Esophagus squamous epithelium (tissue), 5 donors: ENCODE measurements at places on chromosomes 2 and 18.

- no peaks in the 10 kb centered on the region for H3K36me3 ChIP-seq
- peaks cover 15% of the 10 kb centered on the region for H3K27me3 ChIP-seq
- no peaks in the 10 kb centered on the region for H3K4me1 ChIP-seq
- no peak overlapping the region for H3K4me3 ChIP-seq
- no peak for DNase-seq
Measured at GRCh38 chr2:396903-397302, 109.0 kb upstream of the ALKAL2 start.

DNA sequence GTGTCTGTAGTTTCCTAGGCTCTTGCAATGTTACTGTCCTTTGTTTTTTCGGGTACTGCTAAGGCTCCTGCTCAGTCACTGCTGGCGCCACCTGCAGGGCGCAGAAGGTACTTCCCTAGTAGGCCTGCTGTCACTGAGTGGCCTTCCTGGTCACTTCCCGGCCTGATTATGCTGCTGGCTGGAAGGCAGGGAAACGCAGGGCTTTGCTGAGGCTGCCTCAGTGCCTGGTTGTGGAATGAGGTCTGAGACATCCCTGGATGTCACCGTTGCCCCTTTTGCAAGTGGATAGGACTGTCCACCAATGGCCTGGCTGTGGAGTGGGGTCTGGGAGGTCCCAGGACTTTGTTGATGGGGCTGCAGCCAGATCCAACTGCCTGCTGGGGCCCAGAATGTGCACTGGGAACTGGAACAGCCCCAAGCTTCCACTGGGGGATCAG is 13.1 kb downstream of the DAW1 start:
- no peak overlapping the region for H3K27ac ChIP-seq
- no peaks in the 10 kb centered on the region for H3K36me3 ChIP-seq
- H3K4me3 ChIP-seq, result no peak overlapping the region
- DNase-seq, result no peak

DNA sequence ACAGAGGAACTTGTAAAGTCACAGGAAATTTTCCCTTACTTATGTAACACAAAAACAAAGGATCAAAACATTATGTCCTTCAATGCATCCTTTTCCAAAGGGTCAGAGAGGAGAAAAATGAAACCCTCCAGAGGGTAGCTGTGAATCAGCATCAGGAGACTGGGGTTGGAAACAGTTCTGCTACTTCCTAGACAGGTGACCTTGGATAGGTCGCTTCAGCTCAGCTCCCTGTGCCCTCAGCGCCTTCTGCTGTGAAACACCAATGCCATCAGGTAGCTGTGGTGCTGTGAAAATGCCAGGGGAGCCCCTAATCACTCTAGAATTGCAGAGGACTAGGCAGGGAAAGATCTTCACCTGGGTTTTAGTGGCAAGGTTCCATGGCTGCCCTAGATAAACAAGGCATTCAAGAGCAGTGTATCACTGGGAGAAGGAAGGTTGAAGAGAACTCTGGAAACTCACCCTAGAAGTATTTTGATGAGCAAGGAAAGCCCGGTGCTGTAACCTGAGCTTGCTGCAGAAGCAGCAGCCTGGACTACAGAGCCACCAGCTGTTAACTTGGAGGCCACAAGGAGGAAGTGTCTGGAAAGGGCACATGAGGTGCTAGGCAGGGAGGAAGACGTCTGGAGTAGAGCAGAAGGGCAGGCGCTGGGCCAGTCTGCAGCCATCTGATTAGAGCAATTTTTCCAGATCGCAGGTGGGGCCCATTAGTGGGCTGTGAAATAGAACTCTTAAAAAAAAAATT is 100.7 kb upstream of the MCFD2 start:
- DNase-seq, result no peak
- peaks cover 95% of the 10 kb centered on the region for H3K36me3 ChIP-seq
- peaks cover 11% of the 10 kb centered on the region for H3K4me1 ChIP-seq
- peak overlapping the region; percentile 77 for H3K27ac ChIP-seq
- no peak overlapping the region for H3K4me3 ChIP-seq

GRCh38 chr2:178163911-178164310 is 30.4 kb upstream of the OSBPL6 start:
- no peaks in the 10 kb centered on the region for H3K4me1 ChIP-seq
- no peak for DNase-seq
- no peaks in the 10 kb centered on the region for H3K36me3 ChIP-seq
- no peak overlapping the region for H3K27ac ChIP-seq
- H3K27me3 ChIP-seq, result no peaks in the 10 kb centered on the region

DNA sequence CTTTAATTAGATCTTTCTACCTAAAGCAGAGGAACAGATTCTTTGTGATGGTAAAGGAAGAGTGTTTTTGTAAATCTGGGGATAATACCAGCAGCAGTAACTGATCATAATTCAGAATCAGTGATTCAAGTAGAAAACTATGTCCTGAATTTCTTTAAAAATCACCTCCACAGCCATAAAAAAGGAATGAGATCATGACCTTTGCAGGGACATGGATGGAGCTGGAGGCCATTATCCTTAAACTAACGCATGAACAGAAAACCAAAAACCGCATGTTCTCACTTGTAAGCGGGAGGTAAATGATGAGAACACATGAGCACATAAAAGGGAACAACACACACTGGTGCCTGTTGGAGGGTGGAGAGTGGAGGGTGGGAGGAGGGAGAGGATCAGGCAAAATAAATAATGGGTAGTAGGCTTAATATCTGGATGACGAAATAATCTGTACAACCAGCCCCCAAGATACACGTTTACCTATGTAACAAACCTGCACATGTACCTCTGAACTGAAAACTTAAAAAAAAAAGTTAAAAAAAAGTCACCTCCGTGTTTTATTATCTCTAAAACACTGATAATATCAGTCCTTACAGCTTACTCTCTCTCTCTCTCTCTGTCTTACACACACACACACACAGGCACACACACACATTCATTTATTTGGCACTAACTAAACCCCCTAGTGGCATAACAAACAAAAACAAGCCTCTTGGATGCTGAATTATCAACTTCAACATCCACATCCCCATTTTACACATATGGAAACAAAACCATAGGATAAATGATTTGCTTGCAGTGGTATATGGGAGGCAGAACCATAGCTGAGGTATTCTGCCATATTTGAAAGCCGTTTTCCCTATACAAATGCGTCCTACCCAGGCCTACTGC is 1.4 kb downstream of the TM4SF20 start:
- no peak overlapping the region for H3K4me3 ChIP-seq
- H3K27me3 ChIP-seq, result no peaks in the 10 kb centered on the region
- no peaks in the 10 kb centered on the region for H3K36me3 ChIP-seq
- DNase-seq, result no peak

GRCh38 chr2:16155766-16156165 is 215.4 kb downstream of the MYCN start:
- H3K4me3 ChIP-seq, result no peak overlapping the region
- no peak for DNase-seq
- H3K36me3 ChIP-seq, result no peaks in the 10 kb centered on the region
- H3K27me3 ChIP-seq, result peaks cover 4% of the 10 kb centered on the region
- H3K4me1 ChIP-seq, result no peaks in the 10 kb centered on the region

DNA sequence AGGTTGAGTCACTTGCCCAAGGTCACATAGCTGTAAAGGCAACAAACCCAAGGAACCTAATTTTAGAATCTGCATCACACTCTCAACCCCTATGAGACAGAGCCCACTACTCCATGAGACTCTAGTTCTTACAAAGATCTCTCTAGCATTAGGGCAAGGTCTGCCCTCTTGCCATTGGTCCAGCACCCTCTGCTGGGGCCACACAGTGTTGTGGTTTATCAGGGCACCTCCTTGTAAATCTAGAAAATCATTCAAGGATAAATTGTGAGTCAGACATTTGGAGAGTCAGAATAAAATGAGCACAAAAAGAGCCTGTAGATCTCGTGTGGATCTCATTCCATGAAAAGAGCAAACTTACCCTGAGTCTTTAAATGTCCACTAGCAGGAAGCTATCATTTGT is 91.2 kb downstream of the SLC8A1 start:
- peaks cover 32% of the 10 kb centered on the region for H3K4me1 ChIP-seq
- DNase-seq, result no peak
- H3K27ac ChIP-seq, result no peak overlapping the region
- H3K27me3 ChIP-seq, result no peaks in the 10 kb centered on the region
- no peak overlapping the region for H3K4me3 ChIP-seq

GRCh38 chr2:25042321-25043240 is 705 bp downstream of the EFR3B start:
- peak overlapping the region; percentile 48 for H3K27ac ChIP-seq
- H3K4me3 ChIP-seq, result peak overlapping the region; percentile 62
- no peaks in the 10 kb centered on the region for H3K36me3 ChIP-seq
- no peak for DNase-seq
- H3K4me1 ChIP-seq, result peaks cover 13% of the 10 kb centered on the region

DNA sequence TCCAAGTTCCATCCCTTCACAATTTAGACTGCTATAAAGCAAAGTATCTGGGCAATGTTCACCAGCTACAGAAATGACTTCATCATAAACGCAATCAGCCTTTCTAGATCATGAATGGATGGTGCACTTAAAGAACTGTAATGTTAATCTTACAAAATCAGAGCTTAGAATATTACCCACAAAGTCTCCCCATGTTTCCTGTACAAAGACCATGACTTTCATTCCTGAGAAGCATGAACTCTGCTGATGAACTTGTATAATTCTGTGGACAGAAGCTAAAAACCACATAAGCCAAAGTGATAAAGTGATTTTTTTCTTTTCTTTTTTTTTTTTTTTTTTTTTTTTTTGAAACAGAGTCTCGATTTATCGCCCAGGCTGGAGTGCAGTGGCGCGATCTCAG is 53.3 kb downstream of the C1D start:
- no peaks in the 10 kb centered on the region for H3K4me1 ChIP-seq
- H3K4me3 ChIP-seq, result no peak overlapping the region
- no peak overlapping the region for H3K27ac ChIP-seq
- no peaks in the 10 kb centered on the region for H3K27me3 ChIP-seq
- no peak for DNase-seq

- H3K4me1 ChIP-seq, result peaks cover 16% of the 10 kb centered on the region
- DNase-seq, result no peak
- no peak overlapping the region for H3K4me3 ChIP-seq
- H3K36me3 ChIP-seq, result no peaks in the 10 kb centered on the region
- no peaks in the 10 kb centered on the region for H3K27me3 ChIP-seq
Measured at GRCh38 chr2:100730290-100730868, 89.6 kb upstream of the NPAS2 start.

GRCh38 chr2:20357638-20358389 is 7.2 kb upstream of the PUM2 start:
- H3K36me3 ChIP-seq, result no peaks in the 10 kb centered on the region
- H3K4me1 ChIP-seq, result peaks cover 14% of the 10 kb centered on the region
- H3K27ac ChIP-seq, result no peak overlapping the region
- DNase-seq, result no peak

GRCh38 chr2:180728928-180729559 is 251.4 kb upstream of the UBE2E3 start:
- DNase-seq, result no peak
- H3K4me1 ChIP-seq, result no peaks in the 10 kb centered on the region
- peak overlapping the region; percentile 25 for H3K27ac ChIP-seq
- H3K4me3 ChIP-seq, result no peak overlapping the region
- H3K36me3 ChIP-seq, result no peaks in the 10 kb centered on the region
- no peaks in the 10 kb centered on the region for H3K27me3 ChIP-seq

- H3K36me3 ChIP-seq, result no peaks in the 10 kb centered on the region
- DNase-seq, result no peak
- H3K4me3 ChIP-seq, result no peak overlapping the region
- H3K27me3 ChIP-seq, result no peaks in the 10 kb centered on the region
- no peaks in the 10 kb centered on the region for H3K4me1 ChIP-seq
Measured at GRCh38 chr2:192887337-192887736, 692.6 kb upstream of the TMEFF2 start.

DNA sequence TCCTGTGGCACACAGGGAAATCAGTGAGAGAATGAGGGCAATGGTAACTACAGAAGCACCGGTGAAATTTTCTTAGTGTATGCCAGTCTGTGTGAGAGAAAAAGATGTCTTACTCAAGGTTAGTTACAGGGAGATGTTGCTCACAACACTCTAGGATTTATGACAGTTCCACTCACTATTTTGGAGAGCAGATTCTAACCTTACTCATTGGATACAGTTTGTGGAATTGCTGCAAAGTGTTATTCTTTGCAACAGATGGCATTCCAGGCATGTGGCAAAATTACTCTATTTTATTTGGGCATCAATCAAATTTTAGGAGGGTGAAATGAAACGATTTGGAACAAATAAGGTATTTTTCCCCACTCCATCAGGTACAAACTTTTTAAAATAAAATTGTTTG is 449.1 kb downstream of the PIK3C3 start:
- H3K27me3 ChIP-seq, result no peaks in the 10 kb centered on the region
- no peaks in the 10 kb centered on the region for H3K36me3 ChIP-seq
- H3K27ac ChIP-seq, result no peak overlapping the region
- H3K4me3 ChIP-seq, result no peak overlapping the region
- H3K4me1 ChIP-seq, result no peaks in the 10 kb centered on the region
- DNase-seq, result no peak

GRCh38 chr2:3535794-3536681 is 16.7 kb upstream of the ADI1 start:
- H3K4me3 ChIP-seq, result peak overlapping the region; percentile 4
- peaks cover 42% of the 10 kb centered on the region for H3K4me1 ChIP-seq
- H3K27me3 ChIP-seq, result no peaks in the 10 kb centered on the region
- no peaks in the 10 kb centered on the region for H3K36me3 ChIP-seq

GRCh38 chr2:237541243-237541642 is 25.1 kb upstream of the PRLH start:
- no peaks in the 10 kb centered on the region for H3K4me1 ChIP-seq
- no peak overlapping the region for H3K4me3 ChIP-seq
- H3K36me3 ChIP-seq, result no peaks in the 10 kb centered on the region

DNA sequence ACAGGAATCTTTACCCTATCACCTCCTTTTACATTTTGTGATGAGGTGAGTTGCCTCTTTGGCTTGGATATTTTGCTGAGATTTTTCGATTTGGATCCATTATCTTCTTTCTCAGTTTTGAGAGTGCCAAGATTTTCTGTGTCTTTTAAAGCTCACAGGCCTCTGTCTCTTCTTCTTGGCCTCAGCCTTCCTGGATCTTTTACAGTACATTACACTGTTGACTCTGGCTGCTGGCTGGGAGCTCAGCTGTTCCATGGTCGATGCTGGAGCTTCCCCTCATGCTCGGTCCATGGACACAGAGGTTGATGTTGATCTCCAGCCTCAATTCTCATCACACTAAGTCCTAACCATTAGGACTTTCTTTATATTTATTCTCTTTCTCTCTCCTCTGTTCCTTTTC is 332.8 kb upstream of the UBE2E3 start:
- no peaks in the 10 kb centered on the region for H3K36me3 ChIP-seq
- no peak overlapping the region for H3K4me3 ChIP-seq
- no peaks in the 10 kb centered on the region for H3K27me3 ChIP-seq
- DNase-seq, result no peak
- H3K4me1 ChIP-seq, result no peaks in the 10 kb centered on the region

GRCh38 chr2:54975598-54976492 is 74.4 kb downstream of the RTN4 start:
- peaks cover 88% of the 10 kb centered on the region for H3K4me1 ChIP-seq
- no peak for DNase-seq
- H3K36me3 ChIP-seq, result peaks cover 33% of the 10 kb centered on the region
- no peak overlapping the region for H3K4me3 ChIP-seq
- H3K27ac ChIP-seq, result peak overlapping the region; percentile 48
